ENCODE measurements at places on chromosomes 4 and X.

- no peak for DNase-seq
Observed at GRCh38 chr4:90181644-90182043, 54.5 kb downstream of the CCSER1 start.

DNA sequence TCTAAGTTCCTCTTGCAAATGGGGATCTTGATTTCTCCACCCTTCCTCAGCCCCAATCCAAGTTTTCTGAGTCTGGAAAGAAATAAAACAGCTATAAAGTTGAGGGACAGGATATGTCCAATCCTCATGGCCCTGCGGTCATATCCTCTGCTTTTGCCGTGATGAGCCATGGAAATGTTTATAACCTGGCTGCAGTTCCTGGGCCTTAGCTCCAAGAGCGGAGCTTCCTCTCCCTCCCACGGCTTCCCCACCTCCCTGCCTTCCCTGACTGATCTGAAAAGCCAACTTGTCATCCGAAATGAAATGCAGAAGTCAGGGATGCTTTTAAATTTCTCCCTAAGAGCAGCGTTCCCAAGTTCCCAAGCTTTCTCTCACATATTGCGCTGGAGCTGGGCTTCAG, 221.5 kb upstream of the SFRP2 start:
- DNase-seq: no peak

GRCh38 chr4:146883070-146883469, 62.6 kb downstream of the TTC29 start:
- no peak for DNase-seq

GRCh38 chr4:119209077-119209476, 3.4 kb upstream of the USP53 start:
- DNase-seq: no peak

- no peak for DNase-seq
Observed at GRCh38 chr4:70715097-70715496, 6.7 kb upstream of the RUFY3 start.

- DNase-seq: no peak
Observed at GRCh38 chrX:85977218-85977617, 70.1 kb downstream of the CHM start.

DNA sequence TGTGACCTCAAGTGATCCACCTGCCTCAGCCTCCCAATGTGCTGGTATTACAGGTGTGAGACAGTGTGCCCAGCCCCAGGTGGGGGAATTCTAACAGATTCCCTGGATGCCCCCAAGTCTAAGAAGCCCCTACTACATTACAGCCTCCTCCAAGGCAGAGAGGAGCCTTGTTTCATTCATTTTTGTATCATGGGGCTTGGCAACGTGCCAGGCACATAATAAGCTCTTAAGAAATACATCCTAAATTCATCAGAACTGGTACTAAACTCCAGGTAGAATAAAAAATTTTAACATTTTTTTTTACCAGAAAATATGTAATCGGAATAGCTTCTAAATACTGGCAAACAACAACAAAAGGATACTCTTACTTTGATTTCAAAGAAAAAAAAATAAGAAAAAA, 127.1 kb downstream of the CHIC2 start:
- DNase-seq: no peak

DNA sequence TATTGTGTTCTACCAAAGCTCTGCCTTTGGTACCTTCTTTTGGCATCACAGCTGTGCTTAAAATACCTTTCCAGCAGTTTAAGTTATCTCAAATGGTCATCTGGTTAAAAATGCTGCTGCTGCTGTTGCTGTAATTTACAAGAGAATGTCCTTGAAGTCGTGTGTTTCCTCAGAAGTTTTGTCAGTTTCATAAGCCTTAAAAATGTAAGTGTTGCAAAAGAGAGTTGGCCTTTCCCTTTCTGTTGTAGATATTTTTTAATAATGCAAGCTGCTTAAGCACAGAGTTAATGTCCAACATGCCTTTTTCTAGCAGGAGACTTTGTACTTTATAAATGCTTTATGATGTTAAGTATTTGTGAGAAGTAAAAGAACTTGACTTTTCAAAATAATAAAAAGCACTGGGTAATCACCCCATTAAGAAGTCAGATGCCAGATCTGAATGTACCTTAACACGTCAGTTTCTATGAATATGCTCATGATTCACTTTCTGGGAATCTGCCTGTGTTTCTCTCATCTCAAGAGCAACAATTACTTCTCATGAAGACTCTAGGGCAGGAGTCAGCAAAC, 35.3 kb upstream of the TENM3 start:
- DNase-seq: no peak

GRCh38 chrX:124223524-124223923, 108.9 kb upstream of the TEX13D start:
- no peak for DNase-seq

DNA sequence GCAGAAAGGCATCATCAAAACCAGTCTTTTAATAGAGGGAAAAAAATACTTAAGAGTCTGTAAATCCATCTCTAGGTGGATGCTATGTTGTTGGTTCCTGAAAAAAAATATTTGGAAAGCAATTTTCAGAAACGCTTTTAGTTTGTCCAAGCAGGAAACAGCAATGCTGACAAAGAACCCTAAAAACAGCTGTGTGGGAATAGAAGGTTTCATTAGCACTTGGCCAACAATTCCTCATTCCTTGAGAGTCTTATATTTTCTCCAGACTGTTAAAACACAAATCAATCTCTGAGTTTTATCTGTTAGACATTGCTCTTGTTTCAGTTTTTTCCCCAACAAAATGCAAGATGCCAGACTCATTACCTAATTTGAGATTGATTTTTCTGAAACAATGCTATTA, 6.4 kb downstream of the MXRA5 start:
- DNase-seq: no peak

DNA sequence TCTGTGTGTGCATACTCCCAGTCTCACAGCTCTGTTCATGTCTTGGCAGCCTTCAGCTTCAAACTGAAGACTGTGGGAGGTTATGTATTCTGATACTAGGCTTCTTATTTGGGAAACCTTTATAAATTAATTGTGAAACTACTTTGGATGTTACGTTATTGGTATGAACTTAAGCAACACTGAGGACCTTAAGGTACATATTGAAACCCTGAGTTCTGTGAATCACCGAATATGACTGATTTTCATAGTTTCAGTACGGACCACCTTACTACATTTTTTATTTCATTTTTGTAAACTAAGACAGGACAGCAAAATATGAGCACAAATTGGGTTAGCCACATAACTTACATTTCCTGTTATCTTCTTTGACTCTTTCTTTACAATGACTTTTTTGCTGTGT, 498.4 kb downstream of the PDGFC start:
- DNase-seq: no peak

- DNase-seq: no peak
Observed at GRCh38 chr4:8410641-8411271, 29.8 kb downstream of the ACOX3 start.

GRCh38 chrX:132193872-132194574, 25.2 kb downstream of the RAP2C start:
- DNase-seq: no peak

- no peak for DNase-seq
Observed at GRCh38 chr4:71232056-71232430, 106.8 kb upstream of the SLC4A4 start.

DNA sequence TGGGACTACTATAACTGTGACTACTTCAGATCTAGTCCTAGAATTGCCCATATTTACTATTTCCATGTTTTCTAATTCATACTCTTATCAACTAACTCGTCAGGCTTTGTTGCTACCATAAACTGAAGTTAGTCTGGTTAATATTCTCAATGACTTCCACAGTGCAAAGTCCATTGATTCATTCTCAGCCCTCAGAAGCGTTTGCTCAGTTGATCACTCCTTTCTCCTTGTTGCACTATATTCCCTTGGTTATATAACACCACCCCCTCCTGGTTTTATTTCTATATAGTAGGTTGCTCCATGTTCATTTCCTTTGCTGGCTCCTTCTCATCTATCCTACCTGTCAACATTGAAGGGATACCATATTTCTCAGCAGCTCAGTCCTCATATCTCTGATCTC, 27.2 kb upstream of the SLC6A14 start:
- DNase-seq: no peak

- DNase-seq: no peak
Observed at GRCh38 chr4:186810613-186811150, 87.0 kb upstream of the FAT1 start.

- DNase-seq: no peak
Observed at GRCh38 chr4:3229328-3229727, 19.6 kb upstream of the MSANTD1 start.

GRCh38 chr4:175419236-175419718, 392.8 kb downstream of the GPM6A start:
- DNase-seq: no peak

GRCh38 chr4:62797221-62797620, 1597.1 kb downstream of the ADGRL3 start:
- DNase-seq: no peak

DNA sequence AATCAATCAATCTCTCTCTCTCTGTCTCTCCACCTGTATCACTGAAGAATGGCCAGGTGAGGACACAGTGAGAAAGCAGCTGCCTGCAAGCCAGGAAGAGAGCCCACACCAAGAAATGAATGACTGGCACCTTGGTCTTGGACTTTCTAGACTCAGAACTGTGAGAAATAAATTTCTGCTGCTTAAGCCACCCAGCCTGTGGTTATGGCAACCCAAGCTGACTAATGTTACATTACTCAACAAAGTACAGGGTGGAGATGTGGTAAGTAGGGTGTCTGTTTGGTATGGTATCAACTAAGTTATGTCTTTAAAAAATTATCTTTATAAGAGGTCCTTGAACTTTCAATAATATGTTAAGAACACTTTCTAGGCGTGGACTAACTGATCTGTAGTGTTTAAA, 159.3 kb downstream of the EPHA5 start:
- DNase-seq: no peak

GRCh38 chr4:5823542-5824211, 69.2 kb downstream of the CRMP1 start:
- no peak for DNase-seq

- DNase-seq: no peak
Observed at GRCh38 chr4:8248091-8248490, 21.5 kb upstream of the HTRA3 start.

DNA sequence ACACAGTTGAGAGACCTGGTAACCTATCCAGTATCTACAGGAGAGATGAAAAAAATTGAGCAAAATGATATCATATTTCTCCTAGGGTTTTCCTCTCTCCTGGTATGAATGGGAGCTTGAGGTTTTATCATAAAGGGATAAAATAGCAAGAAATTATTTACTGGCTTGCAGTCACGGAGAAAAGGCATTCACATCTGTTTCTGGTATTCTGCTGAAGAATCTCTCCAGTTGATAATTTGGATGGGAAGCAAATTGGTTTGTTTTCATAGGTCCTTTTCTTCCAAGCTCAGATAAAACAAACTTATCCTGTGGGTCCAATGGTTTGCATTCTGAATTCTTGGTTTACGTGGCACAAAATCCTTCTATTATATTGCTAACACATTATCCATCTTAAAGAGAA, 83.1 kb upstream of the GYPA start:
- DNase-seq: no peak

DNA sequence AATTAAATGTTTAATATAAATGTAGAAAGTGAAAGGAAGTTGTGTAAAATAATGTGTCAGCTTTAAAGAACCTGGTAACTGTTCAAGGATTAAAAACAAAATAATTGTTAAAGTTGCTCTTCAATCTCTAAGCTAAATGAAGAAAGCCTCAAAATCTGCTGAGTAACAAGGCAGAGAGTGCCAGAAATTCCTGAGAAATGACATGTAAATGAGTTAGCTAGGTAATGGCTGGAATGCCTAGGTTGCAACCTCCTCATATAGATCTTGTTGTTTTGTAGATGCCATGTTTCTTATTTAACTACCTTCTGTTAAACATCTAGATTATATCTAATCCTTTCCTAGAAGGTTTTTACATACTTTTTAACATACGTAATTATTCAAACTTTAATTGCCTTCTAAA, 763.6 kb upstream of the AGA start:
- no peak for DNase-seq

DNA sequence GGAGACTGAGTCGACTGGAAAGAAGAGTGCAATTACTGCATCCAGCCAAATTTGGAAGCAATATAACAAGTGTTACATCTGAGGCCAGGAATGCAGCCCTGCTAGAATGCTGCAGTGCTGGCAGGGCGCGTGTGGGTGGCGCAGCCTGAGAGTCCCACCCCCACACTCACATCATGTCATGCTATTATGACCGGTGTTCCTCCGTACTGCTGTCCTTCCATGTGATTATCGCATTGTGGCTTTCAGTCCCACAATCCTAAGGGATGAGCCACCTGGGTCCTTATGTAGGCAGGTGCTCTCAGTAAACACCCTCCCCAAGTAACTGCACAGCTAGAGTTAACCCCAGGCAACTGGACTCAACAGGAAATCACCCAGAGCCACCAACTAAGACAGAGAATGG, 122.6 kb upstream of the CPEB2 start:
- no peak for DNase-seq

GRCh38 chr4:56979421-56980072, 851 bp downstream of the POLR2B start:
- no peak for DNase-seq

- no peak for DNase-seq
Observed at GRCh38 chr4:91838181-91838861, 465.4 kb upstream of the GRID2 start.

- no peak for DNase-seq
Observed at GRCh38 chr4:97938141-97938540, 205.1 kb downstream of the STPG2 start.

- no peak for DNase-seq
Observed at GRCh38 chr4:22315628-22316027, 200.2 kb downstream of the ADGRA3 start.

GRCh38 chr4:167616476-167616875, 382.2 kb upstream of the SPOCK3 start:
- DNase-seq: no peak

- DNase-seq: no peak
Observed at GRCh38 chr4:139131209-139131870, 45.7 kb downstream of the ELF2 start.

DNA sequence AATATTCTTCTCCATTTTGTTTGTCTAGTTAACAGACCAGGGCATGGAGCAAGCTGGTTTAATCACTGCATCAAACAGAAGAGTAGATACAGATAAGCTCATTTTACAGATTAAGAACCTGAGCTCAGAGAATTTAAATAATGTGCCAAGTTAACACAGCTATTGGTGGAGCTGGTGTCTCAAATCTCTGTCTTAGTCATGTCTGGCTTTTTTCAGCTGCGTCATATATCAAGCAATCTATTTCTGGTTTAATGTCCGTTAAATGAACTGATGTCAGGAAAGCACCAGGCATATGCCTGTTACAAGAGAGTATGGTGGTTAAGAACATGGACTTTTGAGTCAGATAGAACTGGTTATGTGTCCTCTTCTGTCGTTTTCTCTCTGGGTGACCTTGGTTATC, 79.8 kb upstream of the ADGRA3 start:
- DNase-seq: no peak

GRCh38 chrX:57752866-57753265, 72.8 kb upstream of the NLRP2B start:
- DNase-seq: no peak

DNA sequence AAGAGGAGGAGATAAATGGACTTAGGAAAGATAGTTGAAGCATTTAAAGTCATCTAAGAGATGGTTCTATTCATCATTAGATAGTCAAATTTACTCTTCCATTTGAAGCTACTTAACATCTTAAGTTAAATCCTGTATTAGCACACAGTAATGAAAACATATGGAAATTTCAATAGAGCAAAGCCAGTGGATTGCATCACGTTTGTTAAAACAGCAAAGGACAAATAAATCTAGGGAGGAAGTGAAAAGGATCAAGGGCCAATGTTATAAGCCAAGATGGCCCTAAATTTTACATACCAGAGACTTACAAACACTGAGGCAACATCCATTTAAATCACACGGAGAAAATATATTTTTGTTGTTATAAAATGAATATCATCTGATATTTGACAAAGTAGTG, 602.8 kb downstream of the INPP4B start:
- DNase-seq: no peak

Measured in stimulated activated CD8-positive, alpha-beta memory T cell treated with anti-CD3 and anti-CD28 coated beads, Interleukin-7, amount 100 ng/mL, for 1 hour (primary cell).